ENCODE measurements at places on chromosomes 16 and 17.

GRCh38 chr17:32445074-32445415 is 735 bp downstream of the PSMD11 start:
- peak; percentile 23 for DNase-seq

GRCh38 chr17:47703191-47703591 is 9.2 kb downstream of the TBKBP1 start:
- no peak for DNase-seq

DNA sequence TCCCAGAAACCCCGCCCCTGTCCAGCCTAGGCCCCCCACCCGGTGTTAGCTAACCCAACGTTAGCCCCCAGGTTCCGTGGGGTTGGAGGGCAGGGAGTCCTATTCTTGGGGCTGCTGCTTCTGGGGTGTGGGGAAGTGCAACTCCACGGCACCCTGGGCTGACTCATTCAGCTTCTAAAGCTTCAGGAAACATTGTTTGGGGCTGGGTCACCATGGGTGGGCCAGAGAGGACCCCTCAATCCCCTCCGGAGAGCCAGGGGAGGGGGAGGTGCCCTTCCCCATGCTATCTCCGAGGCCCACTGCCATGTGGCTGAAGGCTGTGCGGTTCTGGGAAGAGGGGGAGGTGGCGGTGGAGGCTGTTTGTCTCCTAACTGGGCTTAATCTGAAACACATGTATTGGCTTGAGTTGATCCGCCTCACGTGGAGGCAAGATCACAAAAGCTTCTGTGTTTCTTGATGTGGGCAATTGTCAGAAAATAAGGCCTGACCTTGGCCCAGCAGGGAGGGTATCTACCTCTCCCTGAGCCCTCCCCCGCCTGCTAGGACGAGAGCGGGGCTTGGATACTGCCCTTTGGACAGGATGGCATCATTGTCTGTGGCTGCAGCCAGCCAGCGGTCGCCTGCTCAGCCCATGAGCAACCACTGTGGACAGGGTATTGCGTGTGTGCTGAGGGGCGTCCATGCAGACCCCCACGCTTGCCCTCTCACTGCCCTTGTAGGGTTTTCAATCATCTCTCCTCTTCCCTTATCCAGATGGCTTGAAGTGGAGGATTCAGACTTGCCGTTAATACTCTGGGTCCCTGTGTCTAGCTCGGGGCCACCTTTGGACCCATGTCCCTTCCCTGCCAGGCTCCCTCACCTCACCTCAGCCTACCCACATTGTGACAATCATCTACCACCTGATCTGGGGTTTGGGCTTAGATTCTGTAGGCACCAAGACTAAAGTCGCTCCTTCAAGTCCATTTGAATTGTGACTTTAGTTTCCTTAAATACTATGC is 1.3 kb downstream of the SERPINF1 start:
- DNase-seq, result no peak

DNA sequence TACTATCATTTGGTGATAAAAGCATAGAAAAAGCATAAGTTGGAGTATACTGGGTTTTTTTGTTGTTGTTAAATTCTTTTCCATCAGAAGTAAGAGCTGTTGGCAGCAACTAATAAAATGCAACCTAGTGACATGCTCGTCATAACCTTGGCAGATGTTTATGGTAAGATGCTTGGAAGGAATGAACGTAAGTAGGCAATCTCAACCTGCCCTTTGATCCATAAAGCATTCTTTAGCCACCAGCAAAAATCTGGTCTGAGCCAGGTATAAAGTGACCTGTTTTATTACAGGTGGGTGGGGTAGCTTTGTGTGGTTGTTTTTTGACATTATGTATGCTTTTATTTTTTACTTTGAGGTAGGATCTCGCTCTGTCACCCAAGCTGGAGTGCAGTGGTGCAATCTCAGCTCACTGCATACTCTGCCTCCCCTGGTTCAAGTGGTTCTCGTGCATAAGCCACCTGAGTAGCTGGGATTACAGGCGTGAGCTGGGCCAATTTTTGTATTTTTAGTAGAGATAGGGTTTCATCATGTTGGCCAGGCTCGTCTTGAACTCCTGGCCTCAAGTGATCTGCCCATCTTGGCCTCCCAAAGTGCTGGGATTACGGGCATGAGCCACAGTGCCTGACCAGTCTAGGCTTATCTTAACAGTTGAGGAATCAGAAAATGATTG is 22.0 kb downstream of the WSB1 start:
- DNase-seq, result no peak

DNA sequence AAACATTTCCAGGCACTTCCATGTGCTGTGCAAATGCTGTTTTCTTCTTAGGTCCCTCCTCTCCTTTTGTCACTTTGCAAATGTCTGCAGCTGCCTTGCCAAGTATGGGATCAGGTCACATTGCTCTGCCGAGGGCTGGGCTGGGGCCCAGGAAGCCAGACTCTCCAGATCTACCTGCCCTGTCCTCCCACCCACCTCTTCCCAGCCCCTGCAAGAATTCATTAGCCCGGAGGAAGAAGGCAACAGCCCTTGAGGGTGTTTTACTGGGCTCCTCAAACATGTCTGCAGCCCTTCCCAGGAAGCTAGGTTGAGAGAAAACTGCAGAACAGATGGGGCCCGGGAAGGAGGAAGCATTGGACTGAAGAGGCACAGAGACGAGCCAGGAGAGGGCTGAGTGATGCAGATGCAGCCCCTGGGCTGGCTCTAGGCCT is 47.1 kb downstream of the WSB1 start:
- DNase-seq, result no peak

GRCh38 chr16:12580809-12581208 is 222.9 kb downstream of the CPPED1 start:
- no peak for DNase-seq

DNA sequence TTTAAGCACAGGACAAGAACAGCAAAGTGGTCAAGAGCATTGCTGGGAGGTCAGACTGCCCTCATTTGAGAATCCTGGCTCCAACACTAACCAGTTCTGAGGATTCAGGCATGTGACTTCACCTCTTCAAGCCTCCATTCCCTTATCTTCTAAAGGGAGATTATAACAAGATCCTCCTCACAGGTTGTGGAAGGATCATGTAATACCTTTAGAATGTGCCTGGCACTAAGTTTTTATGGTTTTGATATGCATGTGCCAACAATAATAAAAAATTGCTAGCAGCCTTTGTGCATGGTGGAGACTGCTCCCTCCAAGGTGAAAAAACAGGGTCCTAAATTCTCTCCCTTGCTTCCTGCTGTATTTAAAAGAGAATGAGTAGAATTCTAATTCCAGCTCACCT is 36.0 kb upstream of the ADAMTS18 start:
- no peak for DNase-seq

DNA sequence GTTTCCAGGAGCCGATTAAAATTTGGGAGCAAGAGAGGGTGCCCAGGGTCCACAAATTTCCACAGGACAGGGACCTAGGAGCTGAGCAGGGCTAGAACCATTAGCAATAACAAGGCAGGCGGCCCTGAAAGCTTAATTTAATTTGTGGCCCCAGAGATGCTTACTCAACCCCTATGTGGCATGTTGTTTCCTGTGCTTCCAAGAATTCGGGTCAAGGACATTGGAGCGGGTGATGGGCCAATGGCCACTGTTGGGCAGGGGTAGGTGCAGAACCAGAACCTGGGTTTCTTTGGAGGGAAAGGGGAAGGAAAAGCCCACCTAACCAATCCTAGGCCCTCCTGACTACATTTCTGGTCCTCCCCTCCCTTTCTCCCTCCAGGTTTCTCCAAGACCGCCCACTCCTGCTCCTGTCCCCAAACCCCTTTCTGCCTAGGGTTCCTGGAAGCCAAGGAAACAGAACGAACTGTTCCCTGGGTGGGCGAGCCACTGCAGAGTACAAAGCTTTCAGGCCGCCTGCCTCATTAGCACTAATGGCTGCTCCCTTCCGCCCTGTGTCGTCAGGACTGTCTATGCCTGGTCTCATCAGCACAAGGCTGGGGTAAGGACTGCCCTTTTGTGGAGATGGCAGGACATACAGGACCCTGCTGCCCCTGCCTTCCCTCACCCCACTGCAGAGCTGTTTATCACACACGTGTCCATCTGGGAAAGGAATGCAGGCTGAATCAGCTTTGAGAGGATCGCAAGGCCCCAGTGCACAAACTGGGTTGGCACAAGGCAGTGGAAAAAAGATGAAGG is 581 bp upstream of the AGRP start:
- no peak for DNase-seq

GRCh38 chr17:38981636-38982035 is 14.4 kb upstream of the FBXO47 start:
- DNase-seq, result no peak

DNA sequence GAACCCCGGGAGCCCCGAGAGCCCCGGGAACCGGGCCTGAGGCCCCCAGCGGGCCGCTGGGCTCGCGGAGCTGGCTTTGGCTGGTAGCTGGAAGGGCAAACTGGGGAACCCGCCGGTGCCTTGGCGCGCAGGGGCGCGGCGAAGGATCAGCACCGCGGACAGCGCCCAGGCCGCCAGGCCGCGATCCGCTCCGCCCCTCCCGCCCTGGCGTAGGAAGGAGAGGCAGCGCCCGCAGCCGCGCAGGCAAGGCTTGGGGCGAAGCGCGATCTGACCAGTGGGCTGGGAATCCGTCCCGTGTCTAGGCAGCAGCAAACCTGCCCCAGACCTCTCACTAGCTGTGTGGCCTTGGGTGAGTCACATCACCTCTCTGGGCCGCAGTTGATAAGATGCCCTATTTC is 331 bp upstream of the CCDC92B start:
- peak; percentile 75 for DNase-seq

- peak; percentile 52 for DNase-seq
Observed at GRCh38 chr16:2874912-2875362, 8.1 kb upstream of the FLYWCH2 start.

DNA sequence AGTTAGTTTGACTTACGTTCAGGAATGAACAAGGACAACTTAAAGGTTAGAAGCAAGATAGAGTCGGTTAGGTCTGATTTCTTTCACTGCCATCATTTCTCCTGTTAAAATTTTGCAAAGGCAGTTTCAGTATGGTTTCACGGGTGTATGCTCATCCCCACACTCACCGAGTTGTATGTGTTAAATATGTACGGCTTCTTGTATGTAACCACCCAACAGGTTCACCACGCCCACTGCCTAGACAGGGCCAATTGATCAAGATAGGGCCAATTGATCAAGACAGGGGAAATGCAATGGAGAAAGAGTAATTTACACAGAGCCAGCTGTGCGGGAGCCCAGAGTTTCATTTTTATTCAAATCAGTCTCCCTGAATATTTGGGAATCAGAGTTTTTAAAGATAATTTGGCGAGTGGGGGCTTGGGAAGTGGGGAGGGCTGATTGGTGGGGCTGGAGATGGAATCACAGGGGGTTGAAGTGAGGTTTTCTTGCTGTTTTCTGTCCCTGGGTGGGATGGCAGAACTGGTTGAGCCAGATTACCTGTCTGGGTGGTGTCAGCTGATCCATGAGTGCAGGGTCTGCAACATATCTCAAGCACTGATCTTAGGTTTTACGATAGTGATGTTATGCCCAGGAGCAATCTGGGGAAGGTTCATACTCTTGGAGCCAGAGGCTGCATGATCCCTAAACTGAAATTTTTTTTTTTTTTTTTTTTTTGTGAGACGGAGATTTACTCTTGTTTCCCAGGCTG is 62.4 kb upstream of the PLCG2 start:
- DNase-seq, result no peak

- peak; percentile 44 for DNase-seq
Observed at GRCh38 chr17:58120195-58120822, 27.9 kb upstream of the OR4D1 start.

DNA sequence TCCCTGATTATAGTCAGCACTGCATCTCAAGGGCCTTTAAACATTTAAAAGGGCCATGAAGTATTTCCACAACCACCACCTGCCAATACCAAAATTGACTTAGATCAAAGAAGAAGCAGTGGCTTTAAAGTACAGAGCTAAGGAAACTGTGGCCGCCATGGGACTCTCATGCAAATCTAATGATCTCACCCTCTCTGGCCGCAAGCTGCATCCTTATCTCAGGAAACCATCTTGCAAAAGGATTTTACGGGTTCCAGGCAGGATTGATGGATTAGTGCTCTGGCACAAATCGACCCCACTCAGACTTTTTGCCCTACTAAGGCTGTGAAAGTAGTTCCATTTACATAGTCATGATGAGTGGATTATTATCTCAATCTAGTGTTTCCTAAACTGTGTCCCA is 22.6 kb downstream of the CDRT4 start:
- no peak for DNase-seq

GRCh38 chr17:48335858-48336500 is 94.0 kb downstream of the SKAP1 start:
- no peak for DNase-seq

DNA sequence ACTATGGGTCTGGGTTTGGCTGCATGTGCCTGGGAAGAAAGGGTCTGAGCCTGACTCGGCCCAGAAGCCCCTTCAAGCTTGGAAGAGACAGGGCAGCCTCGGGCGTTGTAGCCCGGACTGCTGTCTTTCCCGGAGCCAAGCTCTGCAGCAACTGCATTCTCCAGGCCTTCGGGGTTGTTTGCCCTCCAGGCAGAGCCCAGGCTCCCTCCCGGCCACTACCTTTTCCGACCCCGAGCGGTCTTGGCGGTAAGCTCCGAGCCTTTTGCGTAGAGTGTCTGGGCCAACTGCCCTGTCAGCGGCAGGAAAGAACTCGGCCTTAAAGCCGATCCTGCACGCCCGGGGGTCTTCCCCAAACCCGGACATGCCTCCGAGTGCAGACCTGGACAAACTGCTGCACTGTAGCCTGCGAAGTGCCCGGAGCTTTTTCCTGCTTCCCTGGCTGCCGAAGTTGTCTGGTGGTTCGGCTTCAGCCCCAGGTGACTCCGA is 1.3 kb downstream of the LHX1 start:
- no peak for DNase-seq

GRCh38 chr17:50027881-50028735 is 27.8 kb upstream of the ITGA3 start:
- DNase-seq, result no peak

DNA sequence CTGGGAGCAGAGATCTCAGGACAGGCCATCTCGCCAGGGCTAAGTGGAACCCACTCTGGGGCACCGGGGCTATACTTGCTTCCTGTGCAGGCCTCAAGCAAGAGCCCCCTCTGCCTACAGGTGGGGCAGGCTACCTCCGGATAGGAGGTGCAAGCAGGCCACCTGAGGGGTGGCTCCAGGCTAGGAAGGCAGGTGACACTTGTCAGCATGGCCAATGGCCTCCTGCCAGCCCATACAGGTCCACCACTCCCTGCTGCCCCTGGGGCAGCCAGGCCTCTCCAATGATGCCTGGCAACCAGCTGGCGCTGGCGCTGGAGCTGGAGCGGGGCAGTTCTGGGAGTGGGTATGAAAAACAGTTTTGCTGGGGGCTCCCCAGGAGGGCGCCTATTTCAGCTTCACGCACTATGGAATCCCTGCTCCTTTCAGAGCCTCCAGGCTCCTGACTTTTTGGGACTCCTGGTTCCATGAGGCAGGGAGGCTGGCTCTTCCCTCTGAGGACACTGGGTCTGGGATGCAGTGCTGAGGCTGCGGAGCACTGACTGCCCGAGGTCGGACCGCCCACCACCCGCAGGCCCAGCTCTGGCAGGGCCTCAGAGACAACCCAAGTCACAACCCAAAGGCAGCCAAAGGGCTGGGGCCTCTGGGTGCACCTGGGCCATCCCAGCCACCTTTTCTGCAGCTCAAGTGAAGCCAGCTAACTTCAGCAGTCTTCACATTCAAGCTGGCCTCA is 8.4 kb upstream of the SREBF1 start:
- no peak for DNase-seq

- no peak for DNase-seq
Observed at GRCh38 chr17:1047879-1048470, 51.0 kb downstream of the TIMM22 start.
